ENCODE measurements at places on chromosomes 1 and 21. TPM values are rescaled to one million over a fixed set of nuclear protein-coding genes. Genes with fewer than 3 reads are reported as not detected.

DNA sequence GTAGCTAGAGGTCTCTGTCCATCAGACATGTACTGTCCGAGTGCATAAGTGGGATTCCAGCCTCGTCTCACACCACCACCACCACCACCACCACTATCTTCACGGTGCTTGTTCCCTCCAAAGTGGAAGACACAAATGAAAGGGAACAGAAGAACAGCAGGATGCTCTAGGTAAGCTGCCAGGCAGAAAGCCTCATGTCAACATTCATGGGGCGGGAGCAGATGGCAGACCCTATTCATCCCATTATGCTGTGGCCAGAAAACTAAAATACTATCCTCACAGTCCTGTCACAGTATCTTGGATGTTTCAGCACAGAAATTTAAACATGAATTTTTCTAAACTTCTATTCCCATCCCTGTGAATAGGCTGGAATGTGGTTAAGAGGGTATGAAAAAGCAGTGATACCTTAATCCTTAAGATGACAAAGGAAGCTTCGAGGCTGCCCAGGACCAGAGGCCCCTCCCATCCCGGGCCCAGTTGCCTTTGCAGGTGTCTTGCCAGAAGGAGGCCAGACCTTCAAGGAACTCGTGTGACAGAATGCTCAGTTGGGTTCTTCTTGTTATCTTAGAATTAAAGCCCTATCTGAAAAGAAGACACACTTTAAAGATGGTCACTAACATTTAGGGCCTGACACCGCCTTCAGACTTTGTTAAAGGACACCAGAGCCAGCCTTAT is 24.7 kb downstream of the APCS start:
- no peak for DNase-seq
- no peaks in the 10 kb centered on the region for H3K36me3 ChIP-seq

DNA sequence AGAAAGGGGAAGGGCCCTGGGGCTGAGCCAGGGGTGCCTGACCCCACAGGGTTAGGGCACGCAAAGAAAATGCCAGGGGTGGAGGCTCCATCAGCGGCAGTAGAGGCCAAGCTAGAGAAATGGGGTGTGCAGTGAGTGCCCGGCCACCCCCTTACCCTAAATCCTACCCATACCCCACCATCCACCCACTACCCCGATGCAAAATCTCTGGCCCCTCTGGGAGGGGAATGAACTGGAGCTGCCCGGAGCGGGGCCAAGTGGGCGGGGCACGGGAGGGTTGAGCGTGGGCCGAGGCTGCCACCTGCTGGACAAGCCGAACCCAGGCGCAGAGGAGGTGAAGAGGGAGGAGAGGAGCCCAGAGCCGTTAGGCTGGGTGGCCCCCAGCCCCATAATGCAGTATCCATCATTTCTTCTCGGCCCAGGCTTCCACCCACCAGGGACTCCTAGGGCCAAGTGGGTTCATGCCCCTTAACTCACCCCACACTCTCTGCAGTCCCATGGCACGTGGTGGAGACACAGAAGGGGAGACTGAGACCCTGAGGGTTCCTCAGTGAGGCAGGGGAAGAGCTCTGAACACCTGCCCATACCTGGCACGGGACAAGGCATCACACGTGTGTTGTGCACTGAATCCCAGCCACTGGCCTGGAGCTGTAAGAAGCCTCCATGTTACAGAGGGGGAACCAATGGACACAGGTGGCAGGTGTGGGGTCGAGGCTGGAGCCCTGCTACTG is 1.4 kb upstream of the C1QC start:
- H3K4me1 ChIP-seq: no peaks in the 10 kb centered on the region
- no peak overlapping the region for H3K27ac ChIP-seq
- no peaks in the 10 kb centered on the region for H3K36me3 ChIP-seq
- DNase-seq: peak; percentile 82
- H3K4me3 ChIP-seq: no peak overlapping the region
- peaks cover 29% of the 10 kb centered on the region for H3K27me3 ChIP-seq

- H3K4me1 ChIP-seq: no peaks in the 10 kb centered on the region
- peaks cover 9% of the 10 kb centered on the region for H3K36me3 ChIP-seq
- H3K27ac ChIP-seq: no peak overlapping the region
- H3K27me3 ChIP-seq: no peaks in the 10 kb centered on the region
Measured at GRCh38 chr21:45293220-45293725, 5.6 kb upstream of the POFUT2 start.

DNA sequence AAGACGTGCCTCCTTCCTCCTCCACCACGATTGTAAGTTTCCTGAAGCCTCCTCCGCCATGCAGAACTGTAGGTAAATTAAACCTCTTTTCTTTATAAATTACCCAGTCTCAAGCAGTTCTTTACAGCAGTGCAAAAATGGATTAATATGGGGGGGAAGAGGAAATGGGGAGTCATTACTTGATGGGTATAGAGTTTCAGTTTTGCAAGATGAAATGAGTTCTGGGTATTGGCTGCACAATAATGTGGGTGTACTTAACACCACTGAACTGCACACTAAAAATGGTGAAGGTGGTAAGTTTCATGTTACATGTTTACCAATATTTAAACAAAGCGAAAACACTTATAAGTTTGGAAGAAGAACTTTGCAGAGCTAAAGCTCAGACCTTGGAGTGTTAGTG is 24.3 kb upstream of the DISP1 start:
- DNase-seq: no peak
- H3K27ac ChIP-seq: no peak overlapping the region
- no peaks in the 10 kb centered on the region for H3K36me3 ChIP-seq
- peaks cover 34% of the 10 kb centered on the region for H3K27me3 ChIP-seq
- no peak overlapping the region for H3K4me3 ChIP-seq

DNA sequence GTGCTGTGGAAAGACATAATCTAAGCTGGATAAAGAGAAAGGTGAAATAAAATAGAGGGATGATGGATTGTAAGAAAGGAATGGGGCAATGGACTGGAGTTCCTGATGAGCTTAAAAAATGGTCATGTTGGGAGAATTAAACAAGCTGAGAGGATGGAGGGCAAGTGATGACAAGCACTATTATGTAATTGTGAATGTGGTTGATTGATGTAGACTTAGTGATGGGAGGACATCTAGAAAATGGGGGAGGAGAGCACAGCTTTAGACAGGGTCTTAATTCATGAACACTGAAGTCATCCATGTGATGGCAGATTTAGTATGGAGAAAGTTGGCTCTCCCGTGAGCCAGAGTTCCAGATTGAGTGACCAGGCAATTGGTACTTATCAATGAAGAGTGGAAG is 29.0 kb downstream of the DNAH14 start:
- no peak overlapping the region for H3K4me3 ChIP-seq
- peaks cover 6% of the 10 kb centered on the region for H3K36me3 ChIP-seq
- no peaks in the 10 kb centered on the region for H3K27me3 ChIP-seq
- no peak overlapping the region for H3K27ac ChIP-seq

DNA sequence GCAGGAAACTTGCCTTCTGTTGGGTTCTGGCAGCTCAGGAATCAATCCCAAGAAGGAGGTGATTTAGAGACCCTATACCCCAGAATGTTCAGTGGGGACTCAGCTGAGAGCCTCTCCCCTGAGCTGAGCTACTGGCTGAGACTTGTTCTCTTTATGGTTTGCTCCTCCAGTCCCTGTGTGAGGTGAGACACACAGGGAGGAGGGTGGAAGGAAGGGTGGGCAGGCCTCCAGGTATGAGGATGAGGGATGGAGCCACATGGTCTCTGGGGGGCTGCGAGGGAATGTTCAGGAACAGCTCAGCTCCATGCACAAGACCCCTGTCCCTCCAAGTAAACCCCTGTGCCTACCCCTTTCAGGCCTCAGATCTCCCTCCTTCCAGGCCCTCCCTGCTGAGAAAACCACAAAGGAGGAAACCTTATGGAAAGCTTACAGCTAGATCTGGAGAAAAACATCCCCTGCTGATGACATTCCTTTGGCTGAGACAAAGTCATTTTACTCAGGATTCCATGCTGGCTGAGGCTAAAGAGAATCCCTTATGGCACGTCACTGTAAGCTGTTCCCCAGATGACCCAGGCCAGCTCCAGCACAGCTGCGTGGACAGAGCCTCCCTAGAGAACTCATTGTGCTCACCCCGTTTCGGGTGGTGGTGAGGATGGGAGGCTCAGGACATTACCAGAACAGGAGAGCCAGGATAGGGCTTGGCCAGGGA is 91.5 kb upstream of the IPO9 start:
- peaks cover 9% of the 10 kb centered on the region for H3K4me1 ChIP-seq
- no peak overlapping the region for H3K4me3 ChIP-seq
- peaks cover 24% of the 10 kb centered on the region for H3K27me3 ChIP-seq
- DNase-seq: no peak
- peaks cover 21% of the 10 kb centered on the region for H3K36me3 ChIP-seq

DNA sequence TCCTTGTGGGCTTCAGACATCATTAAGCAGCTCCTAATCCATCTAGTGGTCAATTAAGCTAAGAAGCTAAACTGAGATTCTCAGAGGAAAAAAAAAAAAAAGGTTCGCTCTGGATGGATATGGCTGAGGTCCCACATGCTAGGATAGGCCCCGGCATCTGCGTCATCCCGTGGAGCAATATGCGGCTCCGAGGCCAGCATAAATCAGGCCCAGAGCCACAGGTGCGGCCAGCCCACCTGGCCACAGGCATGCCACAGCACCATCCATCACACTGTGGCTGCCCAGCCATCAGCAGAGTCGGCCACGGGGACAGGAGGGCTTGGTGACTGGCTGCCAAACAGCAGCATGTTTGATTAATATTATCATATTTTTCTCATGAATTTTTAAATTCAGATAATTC is 106.9 kb upstream of the TIAM1 start:
- H3K4me3 ChIP-seq: no peak overlapping the region
- no peaks in the 10 kb centered on the region for H3K36me3 ChIP-seq

- H3K36me3 ChIP-seq: peaks cover 8% of the 10 kb centered on the region
- no peaks in the 10 kb centered on the region for H3K27me3 ChIP-seq
- H3K4me1 ChIP-seq: no peaks in the 10 kb centered on the region
- H3K4me3 ChIP-seq: no peak overlapping the region
Measured at GRCh38 chr1:198865319-198865718, 226.5 kb downstream of the PTPRC start.

GRCh38 chr1:221858818-221859611 is 117.1 kb upstream of the DUSP10 start:
- no peak overlapping the region for H3K27ac ChIP-seq
- H3K4me1 ChIP-seq: no peaks in the 10 kb centered on the region
- H3K36me3 ChIP-seq: no peaks in the 10 kb centered on the region
- H3K27me3 ChIP-seq: no peaks in the 10 kb centered on the region

GRCh38 chr1:204211046-204211445 is 2.7 kb downstream of the GOLT1A start:
- no peak for DNase-seq
- H3K4me1 ChIP-seq: peaks cover 11% of the 10 kb centered on the region
- peaks cover 8% of the 10 kb centered on the region for H3K36me3 ChIP-seq
- H3K27me3 ChIP-seq: no peaks in the 10 kb centered on the region
- no peak overlapping the region for H3K4me3 ChIP-seq
- H3K27ac ChIP-seq: no peak overlapping the region

DNA sequence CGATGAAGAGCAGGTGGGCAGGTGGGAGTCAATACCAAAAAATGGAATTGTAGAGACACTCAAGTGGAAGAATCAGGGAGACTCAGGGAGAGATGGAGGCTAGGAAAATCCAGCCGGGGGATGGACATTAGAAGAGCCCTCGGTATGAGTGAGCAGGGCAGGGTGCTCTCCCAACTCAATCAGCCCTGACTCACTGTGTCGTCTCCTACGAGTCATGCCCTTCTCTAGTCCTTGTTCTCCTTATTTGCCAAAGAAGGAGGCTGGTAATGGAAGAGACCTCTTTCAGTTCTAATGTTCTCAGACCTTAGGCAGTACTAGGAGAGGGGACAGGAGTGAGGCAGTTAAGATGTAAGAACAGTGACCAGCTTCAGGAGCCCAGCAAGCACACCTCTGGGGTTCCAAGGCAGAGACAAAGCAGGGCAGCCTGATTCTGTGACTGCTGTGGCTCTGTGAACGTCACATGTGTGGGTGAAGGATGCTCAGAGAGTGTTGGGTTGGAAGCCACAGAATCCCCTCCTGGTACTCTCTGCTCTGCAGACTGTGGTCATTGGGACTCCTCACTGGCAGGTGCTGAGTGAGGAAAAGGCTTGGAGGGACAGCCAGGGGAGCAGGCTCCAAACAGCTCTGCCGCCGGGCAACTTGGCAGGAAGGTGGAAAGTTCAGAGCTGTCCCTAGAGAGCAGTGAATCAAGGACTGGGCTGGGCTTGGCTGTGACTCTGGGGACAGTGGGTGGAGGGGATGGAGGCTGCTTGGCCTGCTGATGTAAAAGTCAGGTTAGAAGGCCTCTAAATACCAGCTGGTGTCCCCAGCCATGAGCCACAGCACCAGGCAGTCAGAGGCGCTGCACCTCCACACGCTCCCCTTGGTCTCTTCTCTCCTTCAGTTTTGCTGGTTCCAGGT is 11.1 kb upstream of the GJA5 start:
- H3K36me3 ChIP-seq: no peaks in the 10 kb centered on the region
- H3K27ac ChIP-seq: no peak overlapping the region
- no peaks in the 10 kb centered on the region for H3K4me1 ChIP-seq
- no peak overlapping the region for H3K4me3 ChIP-seq
- peaks cover 30% of the 10 kb centered on the region for H3K27me3 ChIP-seq
- no peak for DNase-seq

- H3K27me3 ChIP-seq: no peaks in the 10 kb centered on the region
- peak overlapping the region; percentile 82 for H3K27ac ChIP-seq
- H3K4me3 ChIP-seq: peak overlapping the region; percentile 24
Measured at GRCh38 chr1:172343240-172344160, 77.0 kb upstream of the C1orf105 start.

GRCh38 chr1:175665616-175666015 is 77.8 kb downstream of the TNR start:
- no peak for DNase-seq
- no peak overlapping the region for H3K27ac ChIP-seq
- no peak overlapping the region for H3K4me3 ChIP-seq
- no peaks in the 10 kb centered on the region for H3K36me3 ChIP-seq

DNA sequence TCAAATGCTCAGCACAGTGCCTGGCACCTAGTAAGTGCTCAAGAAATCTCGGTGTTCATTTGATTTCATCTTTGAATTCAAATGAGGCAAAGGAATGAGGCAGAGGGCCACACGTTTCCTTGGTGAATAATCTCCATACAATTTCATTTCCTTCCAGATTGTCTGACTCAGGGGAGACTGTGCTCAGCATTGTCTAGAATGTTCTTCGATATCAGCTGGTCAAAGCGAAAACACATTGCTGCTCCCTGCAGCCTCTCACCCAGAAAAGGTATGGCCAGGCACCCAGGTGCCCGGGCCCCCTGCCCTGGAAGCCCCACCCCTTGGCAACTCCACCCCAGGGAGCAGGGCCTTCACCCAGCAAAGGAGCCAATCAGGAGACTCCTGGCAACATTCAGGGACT is 55.8 kb downstream of the FBXO2 start:
- no peak overlapping the region for H3K27ac ChIP-seq
- H3K4me1 ChIP-seq: no peaks in the 10 kb centered on the region
- no peak for DNase-seq

- H3K27me3 ChIP-seq: peaks cover 18% of the 10 kb centered on the region
- H3K36me3 ChIP-seq: no peaks in the 10 kb centered on the region
- no peak overlapping the region for H3K27ac ChIP-seq
- H3K4me3 ChIP-seq: no peak overlapping the region
- DNase-seq: no peak
- H3K4me1 ChIP-seq: no peaks in the 10 kb centered on the region
Measured at GRCh38 chr1:36471830-36472641, 7.9 kb upstream of the MRPS15 start.

- peak overlapping the region; percentile 92 for H3K27ac ChIP-seq
- H3K4me3 ChIP-seq: peak overlapping the region; percentile 61
- peaks cover 47% of the 10 kb centered on the region for H3K4me1 ChIP-seq
- no peaks in the 10 kb centered on the region for H3K27me3 ChIP-seq
- H3K36me3 ChIP-seq: peaks cover 100% of the 10 kb centered on the region
Measured at GRCh38 chr1:16139473-16139962, 16.4 kb downstream of the EPHA2 start.

Gene FLG2
- total RNA-seq: not detected

Gene BRINP2
- not detected for total RNA-seq

Gene CD52
- not detected for total RNA-seq

Gene PIGK
- total RNA-seq: 37.8 TPM

Gene KMO
- total RNA-seq: 0.85 TPM

Gene AJAP1
- not detected for total RNA-seq

Gene DNASE2B
- not detected for total RNA-seq

Gene IFNAR1
- total RNA-seq: 32.1 TPM

Gene FAM177B
- not detected for total RNA-seq

Data from Calu3 (cell line).